Effector CD8-positive, alpha-beta T cell (primary cell): ENCODE measurements at places on chromosomes 4 and X.
A peak's percentile ranks its signal among the peaks of the same experiment; 100 is the strongest.

DNA sequence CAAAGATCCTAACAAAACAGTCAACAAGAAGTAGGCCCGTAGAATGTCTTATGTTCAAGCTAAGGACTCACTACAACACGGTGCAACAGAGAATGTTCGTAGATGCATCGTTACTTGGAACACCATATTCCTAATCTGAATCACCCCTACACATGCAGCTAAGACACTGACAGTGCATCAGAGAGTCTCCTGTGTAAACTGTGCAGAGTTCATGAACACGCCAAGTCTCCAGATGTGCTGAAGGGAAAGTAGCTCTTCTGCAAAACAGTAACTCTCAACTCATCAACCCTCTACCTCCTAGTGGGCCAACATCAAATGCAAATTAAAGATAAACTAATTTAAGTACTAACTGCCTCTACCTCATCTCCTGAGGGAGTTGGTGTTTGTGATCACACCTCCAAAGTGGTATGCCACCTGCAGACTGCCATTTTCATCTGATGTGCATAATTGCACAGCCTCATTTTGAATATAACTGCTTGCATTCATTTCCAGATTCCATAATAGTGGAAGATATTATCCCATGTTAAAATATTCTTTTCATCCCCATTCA is 73.5 kb downstream of the MOSPD2 start:
- DNase-seq = no peak

DNA sequence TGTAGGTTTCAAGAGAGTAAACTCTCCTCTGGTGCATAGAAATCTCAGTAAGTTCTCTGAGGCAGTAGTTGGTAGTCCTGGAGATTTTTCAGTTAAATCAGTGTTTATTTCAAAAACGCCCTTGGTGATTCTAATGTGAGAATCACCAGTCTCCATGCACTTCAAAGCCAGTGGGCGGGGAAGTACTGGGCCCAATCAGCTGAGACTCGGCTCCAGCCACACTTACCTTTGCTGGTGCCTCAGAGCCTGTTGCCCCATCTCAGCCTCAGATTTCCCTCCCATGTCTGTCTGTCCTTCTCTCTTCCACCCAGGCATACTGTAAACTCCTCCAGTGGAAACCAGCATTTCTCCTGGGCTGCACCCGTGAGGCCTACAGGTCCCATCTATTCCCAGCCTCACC is 7.4 kb upstream of the MGST2 start:
- no peak for DNase-seq

DNA sequence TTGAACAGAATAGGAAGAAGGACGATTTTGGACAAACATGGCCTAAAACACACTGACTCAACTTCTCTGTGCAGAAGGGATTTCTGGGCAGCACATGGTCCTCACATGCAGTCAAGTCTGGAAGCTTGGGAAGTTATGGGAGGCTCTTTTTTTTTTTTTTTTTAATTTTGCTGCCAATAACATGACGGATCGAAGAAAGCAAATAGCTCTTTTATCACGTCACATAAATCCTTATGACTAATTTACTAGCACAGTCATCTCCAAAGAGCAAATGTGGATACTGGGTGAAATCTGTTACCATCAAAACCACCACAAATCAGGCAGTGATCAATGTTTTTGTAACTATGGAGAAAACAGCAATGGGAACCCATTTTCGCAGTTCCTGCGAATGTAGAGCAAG is 193.3 kb upstream of the FAM9B start:
- no peak for DNase-seq

DNA sequence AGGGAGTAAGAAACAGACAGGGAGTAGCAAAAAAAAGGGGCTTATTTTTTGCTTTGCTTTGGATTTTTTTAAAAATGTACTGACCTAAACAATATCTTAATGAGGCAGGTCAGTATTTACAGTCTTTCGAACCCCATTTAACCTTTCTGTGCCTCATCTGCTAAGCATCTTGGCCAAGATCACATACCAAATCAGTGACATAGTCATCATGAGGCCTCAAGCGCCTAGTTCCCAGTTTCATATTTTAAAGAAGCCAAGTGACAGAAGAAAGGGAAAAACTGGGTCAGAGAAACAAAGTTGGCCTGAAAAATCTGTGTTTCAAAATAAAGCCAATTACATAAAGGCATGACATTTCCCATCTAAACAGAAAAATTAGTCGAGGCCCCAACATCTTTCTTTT is 94.6 kb upstream of the WDR44 start:
- DNase-seq = no peak

GRCh38 chr4:110411574-110412011 is 64.4 kb upstream of the ENPEP start:
- DNase-seq = no peak

DNA sequence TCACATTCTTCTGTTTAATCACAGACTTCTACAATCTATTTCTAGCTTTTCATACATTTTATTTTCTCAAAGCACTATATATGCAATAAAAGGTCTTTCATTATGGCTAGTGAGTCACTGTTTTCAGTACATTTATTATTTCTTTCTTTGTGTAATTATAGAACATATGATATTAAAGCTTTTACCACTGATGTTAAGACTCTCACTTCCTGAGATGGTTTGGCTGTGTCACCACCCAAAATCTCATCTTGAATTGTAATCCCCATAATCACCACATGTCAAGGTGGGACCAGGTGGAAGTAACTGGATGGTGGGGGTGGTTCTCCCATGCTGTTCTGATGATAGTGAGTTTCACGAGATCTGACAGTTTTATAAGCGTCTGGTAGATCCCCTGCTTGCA is 41.9 kb downstream of the UBA6 start:
- no peak for DNase-seq

DNA sequence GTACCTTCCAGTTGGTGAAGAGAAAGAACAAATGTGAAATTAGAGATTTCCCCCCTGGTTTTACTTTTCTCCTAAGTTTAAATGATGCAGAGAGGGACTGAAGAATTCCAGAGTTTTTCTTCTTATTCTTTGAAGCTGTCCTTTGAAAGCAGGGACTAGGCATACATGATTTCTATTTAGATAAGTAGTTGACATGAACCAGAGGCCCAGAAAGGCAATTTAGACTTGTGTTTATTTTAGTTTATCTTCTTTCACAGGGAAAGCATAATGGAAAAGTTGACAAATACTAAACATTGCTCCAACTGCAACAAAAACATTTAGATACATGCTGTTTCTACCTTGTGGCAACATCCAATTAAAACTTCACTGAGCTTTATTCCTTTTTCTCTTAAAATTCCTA is 32.0 kb downstream of the PTPN13 start:
- no peak for DNase-seq

GRCh38 chr4:39450618-39451017 is 8.1 kb downstream of the RPL9 start:
- no peak for DNase-seq

DNA sequence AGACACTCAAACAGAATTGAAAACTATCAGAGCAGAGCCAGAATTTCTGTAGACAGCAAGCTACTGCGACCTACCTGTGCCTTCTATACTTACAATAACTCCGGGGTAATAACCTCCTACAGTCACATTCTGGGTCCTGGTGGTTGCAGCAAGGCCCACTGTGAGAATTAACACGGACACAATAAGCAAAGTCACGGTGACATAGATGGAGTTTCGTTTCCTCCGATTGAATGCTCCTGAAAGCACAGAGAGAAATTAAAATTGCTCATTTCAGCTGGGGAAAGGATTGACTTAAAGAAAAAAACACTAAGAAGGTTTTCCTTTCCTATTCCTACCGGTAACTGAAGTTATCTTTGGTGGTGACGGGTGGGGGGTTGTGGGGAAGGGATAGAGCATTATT is 7.0 kb downstream of the TMEM255A start:
- no peak for DNase-seq

- DNase-seq = no peak
Measured at GRCh38 chrX:118718737-118719136, 8.7 kb upstream of the IL13RA1 start.

GRCh38 chrX:52425775-52426174 is 57.0 kb downstream of the XAGE2 start:
- no peak for DNase-seq

- no peak for DNase-seq
Measured at GRCh38 chrX:82134378-82134777, 932.5 kb downstream of the SH3BGRL start.

DNA sequence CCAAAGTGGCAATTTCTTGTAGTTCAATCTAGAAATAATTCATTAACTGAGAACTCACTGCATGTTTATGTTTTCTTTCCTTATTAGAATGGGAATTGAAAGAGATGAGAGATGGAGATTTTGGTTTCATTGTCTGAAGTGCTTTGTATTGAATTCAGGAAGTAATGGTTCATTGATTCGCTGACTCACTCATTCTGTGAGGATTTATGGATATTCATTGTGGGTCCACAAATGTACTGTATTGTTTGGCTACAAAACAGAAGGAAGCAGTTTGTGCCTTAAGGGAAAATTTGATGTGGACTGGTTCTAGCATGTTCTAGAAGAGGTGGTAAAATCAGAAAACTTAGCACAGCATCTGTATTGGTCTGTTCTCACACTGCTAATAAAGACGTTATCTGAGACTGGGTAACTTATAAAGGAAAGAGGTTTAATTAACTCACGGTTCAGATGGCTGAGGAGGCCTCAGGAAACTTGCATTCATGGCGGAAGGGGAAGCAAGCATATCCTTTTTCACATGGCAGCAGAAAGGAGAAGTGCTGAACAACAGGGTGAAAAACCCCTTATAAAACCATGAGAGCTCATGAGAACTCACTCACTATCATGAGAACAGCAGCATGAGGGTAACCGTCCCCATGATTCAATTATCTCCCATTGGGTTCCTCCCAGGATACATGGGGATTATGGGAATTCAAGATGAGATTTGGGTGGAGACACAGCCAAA is 132.3 kb upstream of the VCX3A start:
- no peak for DNase-seq

DNA sequence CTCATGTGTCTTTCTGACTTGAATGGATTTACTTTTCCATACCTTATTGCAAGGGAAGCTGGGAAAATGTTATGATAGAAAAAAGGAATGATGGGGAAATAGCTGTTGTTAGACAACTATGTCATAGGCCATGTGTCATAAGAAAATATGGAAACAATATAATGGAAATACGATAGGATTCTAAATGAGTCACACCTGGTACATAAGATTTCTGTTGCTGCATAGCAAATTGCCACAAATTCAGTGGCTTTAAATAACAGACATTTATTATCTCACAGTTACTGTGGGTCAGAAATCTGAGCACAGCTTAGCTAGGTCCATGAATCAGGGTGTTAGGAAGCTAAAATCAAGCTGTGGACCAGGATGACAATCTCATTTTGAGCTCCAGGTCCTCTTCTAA is 44.6 kb upstream of the ANKRD50 start:
- DNase-seq = no peak

DNA sequence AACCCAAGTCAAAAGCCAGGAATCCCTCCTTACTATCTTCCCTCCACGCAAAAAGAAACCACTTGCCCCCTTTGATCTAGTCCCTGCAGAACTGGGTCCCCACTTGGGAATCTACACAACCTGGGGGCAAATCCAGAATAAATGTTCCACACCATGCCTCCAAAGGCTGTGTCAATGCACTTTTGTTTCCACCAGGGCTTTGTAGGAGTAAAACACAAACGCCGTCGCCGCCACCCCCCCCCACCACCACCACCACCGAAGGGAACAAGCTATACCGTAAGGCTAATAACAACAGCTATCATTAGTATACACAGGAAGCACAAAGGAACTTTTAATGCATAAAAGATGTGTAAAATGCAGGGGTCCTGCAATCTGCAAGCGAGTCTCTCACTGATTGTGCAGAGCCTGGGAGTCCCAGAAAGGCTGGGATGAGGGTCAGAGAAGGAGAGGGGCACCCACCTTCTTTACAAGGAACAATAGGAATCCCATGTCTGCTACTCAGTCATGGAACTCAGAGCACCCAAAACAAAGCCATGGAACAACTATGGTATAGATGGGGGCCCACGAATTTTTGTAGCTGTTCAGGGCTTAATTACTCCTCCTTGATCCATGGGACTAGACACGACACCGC is 13.2 kb downstream of the BCOR start:
- DNase-seq = no peak

- DNase-seq = no peak
Measured at GRCh38 chrX:40448793-40449192, 132.0 kb upstream of the ATP6AP2 start.

DNA sequence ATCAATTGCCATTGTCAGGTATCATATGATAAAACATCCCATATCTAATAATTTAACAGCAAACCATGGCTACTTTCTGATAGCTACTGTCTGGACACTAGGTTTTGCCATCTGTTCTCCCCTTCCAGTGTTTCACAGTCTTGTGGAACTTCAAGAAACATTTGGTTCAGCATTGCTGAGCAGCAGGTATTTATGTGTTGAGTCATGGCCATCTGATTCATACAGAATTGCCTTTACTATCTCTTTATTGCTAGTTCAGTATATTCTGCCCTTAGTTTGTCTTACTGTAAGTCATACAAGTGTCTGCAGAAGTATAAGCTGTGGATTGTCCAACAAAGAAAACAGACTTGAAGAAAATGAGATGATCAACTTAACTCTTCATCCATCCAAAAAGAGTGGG is 7.0 kb downstream of the NPY5R start:
- no peak for DNase-seq

- no peak for DNase-seq
Measured at GRCh38 chrX:38882894-38883626, 81.8 kb downstream of the MID1IP1 start.

- no peak for DNase-seq
Measured at GRCh38 chr4:159639671-159640323, 536.9 kb downstream of the RAPGEF2 start.

DNA sequence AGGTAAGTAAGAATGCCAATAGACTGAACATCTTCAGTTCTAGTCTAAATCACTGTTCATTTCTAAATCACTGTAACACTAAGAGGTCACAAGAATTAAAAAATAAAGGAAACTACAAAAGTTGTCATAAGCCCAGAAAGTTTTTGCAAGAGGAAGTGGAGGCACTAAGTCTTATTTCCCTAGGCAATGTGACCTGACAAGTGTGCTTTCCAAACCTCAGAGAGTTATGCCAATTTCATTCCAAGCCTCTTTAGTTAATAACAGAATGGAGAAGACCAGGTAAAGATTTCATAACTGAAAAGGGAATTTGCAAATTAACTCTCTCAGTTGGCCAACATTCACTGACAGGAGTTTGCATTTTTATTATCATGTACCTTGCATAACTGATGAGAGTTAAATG is 40.5 kb downstream of the BBS12 start:
- no peak for DNase-seq

GRCh38 chrX:70434352-70434866 is 10.2 kb upstream of the DLG3 start:
- DNase-seq = peak; percentile 28

GRCh38 chr4:76445911-76446310 is 10.9 kb downstream of the SHROOM3 start:
- no peak for DNase-seq

- no peak for DNase-seq
Measured at GRCh38 chr4:169068423-169068822, 58.4 kb upstream of the CBR4 start.

DNA sequence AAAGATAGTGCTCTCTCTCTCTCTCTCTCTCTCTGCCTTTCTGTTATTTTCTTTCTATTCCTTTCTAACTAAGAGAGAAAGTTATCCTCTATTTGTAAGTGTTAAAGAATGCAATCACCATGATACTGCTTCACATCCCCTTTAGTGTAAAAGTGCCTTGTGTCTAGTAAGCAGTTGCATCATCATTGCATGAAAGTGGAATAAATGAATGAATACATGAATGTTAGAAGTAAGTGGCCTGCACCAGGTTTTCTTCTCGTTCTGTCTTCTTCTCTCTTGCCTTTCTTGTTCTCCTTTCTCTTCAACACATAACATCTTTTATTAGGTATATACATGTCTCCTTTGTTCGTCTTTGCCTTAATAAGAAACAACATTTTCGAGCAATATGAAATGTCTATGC is 35.2 kb downstream of the TRIM2 start:
- no peak for DNase-seq

GRCh38 chr4:88075336-88075735 is 67.9 kb downstream of the PKD2 start:
- no peak for DNase-seq
